T follicular helper cell (primary cell): ENCODE measurements at places on chromosomes 3 and 15.

- DNase-seq: no peak
These were observed 6.6 kb downstream of the GRIP2 start for GRCh38 chr3:14533457-14533958.

DNA sequence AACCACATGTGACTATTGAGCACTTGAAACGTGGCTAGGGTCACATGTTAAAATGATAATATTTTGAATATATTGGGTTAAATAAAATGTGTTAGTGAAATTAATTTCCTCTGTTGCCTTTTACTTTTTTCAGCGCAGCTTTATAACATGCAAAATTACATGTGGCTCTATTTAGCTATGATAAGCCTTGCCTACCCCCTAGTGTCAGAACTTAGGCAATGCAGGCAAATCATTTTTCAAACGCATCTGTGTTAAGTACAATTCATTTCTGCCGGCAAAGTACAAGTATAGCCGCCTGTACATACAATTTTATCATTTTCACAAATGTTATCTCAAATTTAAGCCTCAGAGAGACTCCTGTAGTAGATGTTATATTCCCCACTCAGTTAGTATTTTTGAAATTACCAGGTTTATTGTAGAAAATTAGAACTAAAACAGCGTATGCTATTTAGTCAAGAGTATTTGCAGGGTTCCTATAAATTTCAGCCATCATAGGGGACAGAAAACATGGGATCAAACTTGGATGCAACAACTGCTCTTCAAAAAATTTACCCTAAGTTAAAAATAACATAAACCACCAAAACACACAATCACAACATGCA lies 56.1 kb downstream of the TAFA4 start:
- DNase-seq: no peak

DNA sequence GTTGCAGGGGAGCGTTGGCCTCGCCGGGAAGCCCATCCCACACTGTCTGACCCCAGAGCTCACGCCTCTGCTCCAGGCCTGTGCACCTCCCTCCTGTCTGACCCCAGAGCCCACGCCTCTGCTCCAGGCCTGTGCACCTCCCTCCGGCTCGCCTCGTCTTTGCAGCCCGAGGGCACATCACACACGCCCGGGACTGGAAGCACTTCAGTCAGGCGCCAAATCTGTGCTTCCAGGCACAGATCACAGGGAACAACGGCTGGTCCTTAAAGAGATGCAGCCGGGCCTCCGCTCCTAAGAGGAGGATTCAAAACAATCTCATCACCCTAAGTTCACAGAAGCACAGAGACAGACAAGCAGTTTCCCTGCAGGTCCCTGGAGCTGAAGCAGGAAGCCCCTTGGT lies 103.0 kb upstream of the RPL32 start:
- DNase-seq: no peak

GRCh38 chr15:99504823-99505551 lies 60.8 kb upstream of the MEF2A start:
- no peak for DNase-seq

- no peak for DNase-seq
These were observed 14.5 kb downstream of the TKT start for GRCh38 chr3:53240989-53241972.

DNA sequence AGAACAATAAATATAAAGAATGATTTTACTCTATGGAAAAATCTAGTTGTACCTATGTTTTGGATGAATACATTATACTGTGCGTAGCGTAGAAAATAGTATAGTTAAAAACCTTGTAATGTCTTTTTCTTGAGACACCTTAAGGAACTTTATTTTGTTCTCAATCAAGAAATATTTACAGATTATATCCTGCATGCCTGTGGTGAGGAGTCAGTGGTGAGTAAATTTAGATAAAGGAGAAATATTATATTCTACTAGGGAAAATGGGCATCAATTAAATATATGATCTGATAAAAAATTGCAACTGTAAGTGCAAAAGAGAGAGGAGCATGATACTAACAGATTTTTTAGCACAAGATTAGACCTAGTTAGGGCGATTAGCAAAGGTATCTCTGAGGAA lies 157.7 kb downstream of the RBMS3 start:
- no peak for DNase-seq

DNA sequence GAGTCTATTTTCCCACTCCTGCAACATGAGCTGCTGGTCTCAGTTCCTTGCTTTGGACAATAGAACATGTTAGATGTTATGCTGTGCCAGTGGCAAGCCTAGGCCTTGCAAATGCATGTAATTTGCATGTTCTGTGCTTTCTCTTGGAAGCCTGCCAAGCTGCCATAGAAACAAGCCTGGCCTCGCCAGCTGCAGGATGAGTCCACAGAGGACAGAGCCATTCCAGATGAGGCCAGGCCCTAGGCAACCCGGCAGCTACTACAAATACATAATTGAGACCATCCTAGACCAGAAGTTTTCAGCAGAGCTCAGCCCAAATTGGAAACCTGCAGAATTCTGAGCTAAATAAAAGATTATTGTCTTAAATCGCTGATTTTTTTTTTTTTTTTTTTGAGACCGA lies 39.6 kb downstream of the TRIM69 start:
- DNase-seq: no peak
